ENCODE measurements at places on chromosomes 3 and 15.

DNA sequence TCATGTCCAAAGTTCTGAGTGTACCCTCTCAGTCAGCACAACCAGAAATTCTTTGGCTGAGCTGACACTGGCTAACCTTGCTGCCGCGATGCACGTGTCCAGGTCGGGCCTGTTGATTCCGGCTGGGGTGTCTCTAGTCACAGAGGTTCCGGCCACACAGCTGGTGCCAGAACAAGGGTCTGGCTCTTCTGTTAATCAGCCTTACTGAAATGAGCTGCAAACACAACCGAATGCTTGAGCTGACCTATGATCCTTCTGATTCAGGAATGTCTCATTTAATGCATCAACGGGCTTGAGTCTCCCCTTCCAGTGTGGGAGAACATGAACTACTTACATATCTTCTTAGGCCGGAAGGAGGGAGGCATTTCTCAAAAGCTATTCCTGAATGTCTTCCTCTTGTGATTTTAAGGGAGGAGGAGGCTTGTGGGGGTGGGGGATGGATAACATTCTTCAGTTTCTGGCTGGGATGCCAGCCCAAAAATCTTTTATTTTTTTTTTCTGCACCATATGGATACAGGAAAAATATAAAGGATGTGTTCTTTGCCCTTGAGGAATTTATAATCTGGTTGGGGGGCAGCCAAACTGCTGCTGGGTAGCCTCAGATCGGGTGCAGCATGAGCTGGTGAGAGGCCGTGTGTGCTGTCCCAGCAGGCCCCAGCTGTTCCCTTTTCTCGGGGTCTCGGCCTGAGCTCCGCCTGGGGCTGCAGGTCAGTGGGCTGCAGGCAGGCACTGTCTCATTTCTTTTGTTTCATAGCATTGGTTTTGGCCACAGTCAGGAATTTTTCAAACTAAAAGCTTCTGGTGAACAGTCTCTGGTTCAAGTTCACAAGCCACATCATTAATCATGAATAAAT lies 319.1 kb upstream of the TBL1XR1 start:
- DNase-seq: no peak

DNA sequence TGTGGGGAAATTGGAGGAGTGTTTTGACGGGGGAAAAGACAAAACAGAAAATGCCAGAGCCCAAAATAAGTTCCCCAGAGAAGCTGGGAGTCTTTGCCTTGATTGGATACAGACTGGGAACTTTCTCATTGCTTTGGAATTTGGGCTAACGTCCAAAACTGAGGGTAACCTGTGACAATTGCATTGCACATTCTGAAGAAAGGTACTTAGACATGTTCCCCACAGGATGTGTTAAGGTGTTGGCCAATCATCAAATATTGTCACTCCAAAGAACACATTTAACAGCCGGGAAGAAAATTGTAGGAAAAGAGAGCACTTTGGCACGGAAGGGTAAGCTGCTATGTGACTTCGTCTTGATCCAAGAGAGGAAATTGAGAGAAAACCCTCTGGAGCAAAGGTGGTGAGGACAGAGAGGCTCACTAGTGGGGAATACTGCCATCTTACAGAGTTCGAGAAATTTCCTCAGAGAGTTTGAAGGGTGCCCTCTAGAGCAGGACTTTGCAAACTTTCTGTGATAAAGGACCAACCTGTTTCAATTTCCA lies 619.5 kb upstream of the TBL1XR1 start:
- DNase-seq: no peak

DNA sequence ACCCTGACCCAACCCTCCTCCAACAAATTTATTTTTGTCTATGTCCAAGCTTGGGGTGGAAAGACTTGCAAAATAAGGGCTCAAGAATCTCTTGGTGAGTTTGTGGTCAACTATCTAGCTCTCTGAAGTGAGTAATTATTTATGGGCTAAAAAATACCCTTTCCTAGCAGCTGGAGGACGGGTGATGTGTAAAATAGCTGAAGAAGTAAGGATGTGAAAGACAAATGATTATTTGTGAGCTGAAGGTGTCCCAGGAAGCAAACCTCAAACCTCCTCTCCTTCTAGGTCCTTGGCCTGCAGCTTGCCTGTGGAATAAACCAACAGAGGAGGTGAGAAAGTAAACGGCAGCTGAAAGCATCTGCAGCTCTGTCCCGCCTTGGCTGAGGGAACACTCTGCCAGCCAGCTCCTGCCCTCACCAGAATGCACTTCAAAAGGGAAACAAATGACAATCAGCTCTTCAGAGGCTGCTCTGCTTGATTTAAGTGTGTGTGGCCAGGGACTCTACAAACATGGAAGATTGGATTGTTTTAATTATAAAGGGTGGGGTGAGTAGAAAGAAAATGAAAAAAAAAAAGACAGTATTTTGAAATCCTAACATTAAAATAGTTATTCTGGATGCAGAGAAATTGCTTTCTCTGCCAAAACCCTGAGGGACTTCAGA lies 60.3 kb downstream of the TM4SF4 start:
- DNase-seq: peak; percentile 72

GRCh38 chr3:133887074-133887802 lies 8.4 kb downstream of the RAB6B start:
- DNase-seq: no peak

- no peak for DNase-seq
Observed at GRCh38 chr15:77625376-77625775, 7.3 kb downstream of the LINGO1 start.

All from globus pallidus (tissue), 1 donor.